ENCODE measurements at places on chromosomes 7 and 10.

DNA sequence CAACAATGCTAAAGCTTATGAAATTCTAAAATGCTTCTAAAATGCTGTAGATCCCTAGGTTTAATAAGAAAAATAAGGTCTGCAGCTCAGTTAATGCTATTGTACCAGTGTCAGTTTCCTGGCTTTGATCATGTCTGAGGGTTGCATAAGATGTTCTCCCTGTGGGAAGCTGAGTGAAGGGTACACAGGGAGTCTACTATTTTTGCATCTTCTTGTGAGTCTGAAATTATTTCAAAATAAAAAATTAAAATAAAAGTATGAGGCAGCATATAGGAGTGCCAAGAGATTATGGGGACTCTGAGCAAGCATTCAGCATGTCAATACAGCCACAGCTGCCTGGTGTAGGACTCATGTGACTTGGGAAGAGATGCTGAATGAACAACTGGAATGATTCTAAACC, 14.7 kb downstream of the CHST15 start:
- DNase-seq = no peak

DNA sequence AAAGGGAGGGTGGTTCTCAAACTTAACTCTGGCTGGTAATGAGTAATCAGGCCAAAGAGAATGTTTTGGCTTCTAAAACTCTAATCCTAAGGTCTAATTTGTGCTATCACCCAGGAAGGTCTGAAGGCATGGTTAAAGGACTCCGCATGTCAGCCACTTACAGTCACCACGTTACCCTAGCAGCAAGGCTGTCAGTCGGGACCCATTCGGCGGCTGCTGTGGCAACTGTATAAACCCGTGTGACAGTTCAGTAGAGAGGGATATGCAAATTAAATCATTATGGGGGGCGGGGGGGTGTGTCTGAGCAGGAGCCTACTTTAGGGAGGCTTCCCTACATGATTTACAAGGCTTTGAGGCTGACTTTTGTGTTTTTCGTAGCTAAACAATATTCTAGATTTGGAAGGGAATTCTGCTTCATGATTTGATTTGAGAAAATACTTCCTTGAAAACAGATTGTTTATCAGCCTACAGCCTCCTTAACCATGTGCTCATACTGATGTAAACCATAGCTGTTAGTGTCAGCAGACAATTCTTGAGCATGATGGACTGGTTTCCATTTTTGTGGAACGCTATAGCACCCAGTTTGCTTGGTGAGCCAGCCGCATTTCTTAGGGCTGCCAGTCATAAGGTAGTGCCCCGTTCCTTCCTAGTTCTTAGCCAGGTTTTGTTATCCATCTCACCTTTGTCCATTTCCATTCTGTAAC, 284.4 kb downstream of the USP6NL start:
- no peak for DNase-seq

GRCh38 chr7:55502124-55502857, 70.0 kb downstream of the VOPP1 start:
- no peak for DNase-seq

DNA sequence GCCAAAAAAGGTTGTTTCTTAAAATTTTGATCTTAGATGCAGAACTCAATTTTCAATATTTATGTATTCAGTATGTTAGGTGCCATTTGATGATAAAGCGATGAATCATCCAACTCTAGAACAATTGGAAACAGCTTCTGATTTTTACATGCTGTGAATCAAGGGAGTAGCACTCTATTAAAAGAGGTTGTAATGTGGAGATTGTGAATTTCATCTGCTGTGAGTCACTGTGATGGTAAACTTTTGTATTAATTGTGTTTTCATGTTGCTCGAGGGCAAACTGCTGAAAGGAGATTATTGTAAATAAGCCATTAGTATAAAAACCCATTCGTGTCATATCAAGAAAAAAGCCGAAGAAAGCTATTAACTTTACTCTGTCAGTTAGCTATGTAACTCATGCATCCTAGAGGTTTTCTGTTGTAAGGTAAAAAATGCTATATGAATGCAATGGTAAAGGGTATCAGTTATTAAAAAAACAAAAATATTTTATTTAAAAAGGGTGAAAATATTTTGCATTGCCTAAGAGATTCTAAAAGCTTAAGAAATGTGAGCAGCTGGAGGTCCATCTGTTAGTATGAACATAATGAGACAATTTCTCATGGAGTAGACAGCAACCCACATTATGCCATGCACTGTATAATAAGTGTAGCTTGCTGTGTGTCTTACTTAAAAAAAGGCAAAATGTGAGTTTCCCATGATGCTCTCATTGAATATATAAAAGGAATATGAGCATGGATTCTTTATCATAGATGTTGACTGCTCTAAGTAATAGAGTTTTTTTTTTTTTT, 511.0 kb upstream of the PCDH15 start:
- no peak for DNase-seq

DNA sequence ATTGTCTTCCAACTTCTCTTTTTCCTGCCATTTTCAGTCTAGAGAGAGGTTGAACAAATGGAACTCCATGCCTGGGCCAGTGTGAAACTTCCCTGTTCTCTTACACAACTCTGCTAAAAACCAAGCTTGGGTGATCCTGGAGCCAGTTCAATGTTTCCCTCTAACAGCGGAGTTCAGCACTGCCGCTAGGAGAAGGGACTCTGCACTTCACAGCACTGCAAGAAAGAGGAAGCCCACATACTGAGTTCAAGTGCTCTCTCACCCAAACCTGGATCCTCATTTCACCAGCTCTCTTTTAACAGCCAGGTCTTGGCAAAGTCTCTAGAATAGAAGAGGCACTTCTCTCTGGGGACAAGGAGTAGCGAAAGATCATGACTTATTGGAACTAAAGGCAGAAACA, 18.8 kb downstream of the FOXI2 start:
- DNase-seq = no peak

DNA sequence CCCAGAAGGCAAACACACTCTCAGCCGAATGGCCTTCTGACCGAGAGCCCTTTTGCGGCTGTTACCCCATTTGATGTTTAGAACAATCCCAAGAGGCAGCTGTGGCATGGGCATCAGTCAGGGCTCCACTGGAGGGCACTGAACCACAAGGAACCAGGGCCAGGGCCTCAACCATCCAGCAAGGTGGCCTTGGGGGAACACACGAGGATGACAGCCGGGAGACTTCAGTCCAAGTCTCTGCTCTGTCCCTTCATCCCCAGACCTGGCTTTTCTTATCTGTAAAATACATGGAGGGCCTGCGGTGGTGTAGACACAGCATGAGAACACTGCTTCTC, 63.6 kb upstream of the INSIG1 start:
- DNase-seq = no peak

DNA sequence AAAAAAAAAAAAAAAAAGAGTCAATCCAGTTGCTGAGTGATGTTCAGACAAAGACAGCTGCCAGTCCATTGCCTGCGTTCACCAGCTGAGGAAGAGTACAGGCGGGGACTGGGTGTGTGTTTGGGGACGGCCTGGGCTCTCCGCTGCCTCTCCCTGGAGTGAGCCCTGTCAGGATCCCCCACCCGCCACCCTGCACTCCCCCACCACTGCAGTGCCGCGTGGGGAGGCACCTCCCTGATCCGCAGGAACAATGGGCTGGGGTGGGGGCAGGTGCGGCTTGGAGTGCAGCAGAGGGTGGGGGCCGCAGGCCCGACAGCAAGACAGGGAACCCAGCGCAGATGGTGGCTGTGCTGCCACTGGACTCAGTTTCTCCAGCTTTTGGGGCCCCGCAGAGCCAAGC, 1.4 kb downstream of the HSPA12A start:
- no peak for DNase-seq

- no peak for DNase-seq
Measured at GRCh38 chr7:128826916-128827247, 3.3 kb upstream of the FLNC start.

DNA sequence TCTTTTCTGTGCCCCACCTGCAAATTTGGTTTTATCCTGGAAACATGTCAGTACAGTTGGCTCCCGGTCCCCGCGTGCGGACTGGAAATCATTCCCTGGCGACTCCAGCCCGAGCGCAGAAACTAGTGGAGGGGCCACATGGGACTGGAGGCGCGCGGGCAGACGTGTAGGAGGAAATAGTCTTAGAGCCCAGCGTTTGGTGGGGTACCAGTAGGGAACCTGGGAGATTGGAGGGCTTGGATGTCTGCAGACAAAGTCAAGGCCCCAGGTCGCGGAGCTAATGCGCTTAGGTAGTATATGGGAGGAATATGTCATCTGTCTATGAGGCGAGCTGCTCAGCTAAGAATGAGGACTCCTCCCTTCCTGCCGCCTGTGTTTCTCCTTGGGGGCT, 1.3 kb downstream of the GALNT17 start:
- DNase-seq = no peak

DNA sequence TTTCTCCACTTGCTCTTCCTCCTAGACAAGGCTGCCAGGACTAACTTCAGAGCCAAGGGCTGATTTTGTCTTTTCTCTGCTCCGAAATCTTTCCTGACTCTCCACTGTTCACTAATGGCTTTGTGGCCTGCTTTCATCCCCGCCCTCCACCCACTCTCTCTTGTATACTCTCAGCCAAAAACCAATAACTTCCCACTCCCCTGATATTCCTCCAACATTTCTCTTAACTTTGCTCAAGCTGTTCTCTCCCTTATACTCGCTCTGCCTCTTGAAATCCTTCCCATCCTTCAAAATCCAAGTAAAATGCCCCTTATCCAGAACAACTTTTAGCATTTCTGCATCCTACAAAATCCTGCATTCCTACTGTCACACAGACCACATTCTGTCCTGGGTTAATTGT, 214.8 kb downstream of the PHTF2 start:
- no peak for DNase-seq

DNA sequence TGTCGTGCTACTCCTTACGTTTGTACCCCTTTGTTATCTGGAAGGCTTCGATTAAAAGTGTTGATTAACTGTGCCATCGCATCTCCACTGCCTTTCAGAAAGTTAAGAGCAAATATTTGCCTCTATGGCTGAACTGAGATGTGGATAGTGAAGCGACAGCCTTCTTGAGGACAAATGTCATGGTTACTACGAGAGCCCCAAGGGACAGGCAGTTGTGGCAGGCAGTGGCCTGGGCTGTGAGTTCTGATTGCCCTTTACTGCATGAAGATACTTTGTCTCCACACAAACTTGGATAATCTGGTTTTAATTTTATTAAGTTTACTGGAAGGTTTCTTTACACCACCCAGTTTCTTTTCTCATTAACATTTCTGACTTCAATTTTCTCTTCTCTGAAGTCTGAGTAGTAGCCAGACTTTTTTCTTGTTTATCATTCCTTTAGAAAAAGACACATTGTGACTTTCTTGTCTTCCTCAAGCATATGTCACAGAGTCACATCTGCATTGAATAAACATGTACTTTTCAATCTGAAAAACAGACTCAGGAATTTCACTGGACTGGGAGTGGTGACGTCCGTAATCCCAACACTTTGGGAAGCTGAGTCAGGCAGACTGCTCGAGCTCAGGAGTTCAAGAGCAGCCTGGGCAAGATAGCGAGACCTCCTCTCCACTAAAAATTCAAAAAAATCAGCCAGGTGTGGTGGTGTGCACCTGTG, 1.5 kb downstream of the TAS2R41 start:
- no peak for DNase-seq

GRCh38 chr10:51709324-51709972, 10.1 kb upstream of the CSTF2T start:
- DNase-seq = no peak

GRCh38 chr7:36474283-36475010, 84.8 kb downstream of the ANLN start:
- no peak for DNase-seq

DNA sequence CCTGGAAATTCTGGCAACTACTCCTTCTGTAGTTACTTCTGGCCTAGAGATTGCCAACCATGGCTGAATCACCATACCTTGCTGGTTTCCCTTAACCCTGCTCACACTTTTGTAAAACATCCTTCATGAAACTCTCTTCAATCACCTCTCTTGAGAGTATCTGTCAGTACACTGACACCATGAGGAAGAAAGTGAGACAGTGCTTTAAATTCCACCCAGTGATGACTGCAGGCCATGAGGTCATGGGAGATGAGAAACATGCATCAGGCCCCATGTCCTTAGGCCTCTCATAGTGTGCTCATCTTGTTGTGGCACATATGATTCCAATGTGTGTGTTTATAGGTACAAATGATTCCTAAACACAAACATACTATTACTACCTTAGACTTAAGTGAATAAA, 24.6 kb upstream of the NAMPT start:
- DNase-seq = no peak

GRCh38 chr7:83866582-83866981, 217.6 kb upstream of the SEMA3E start:
- DNase-seq = no peak

GRCh38 chr7:156845379-156846101, 47.4 kb downstream of the LMBR1 start:
- DNase-seq = no peak

- no peak for DNase-seq
Measured at GRCh38 chr10:59771162-59771807, 18.0 kb upstream of the MRLN start.

DNA sequence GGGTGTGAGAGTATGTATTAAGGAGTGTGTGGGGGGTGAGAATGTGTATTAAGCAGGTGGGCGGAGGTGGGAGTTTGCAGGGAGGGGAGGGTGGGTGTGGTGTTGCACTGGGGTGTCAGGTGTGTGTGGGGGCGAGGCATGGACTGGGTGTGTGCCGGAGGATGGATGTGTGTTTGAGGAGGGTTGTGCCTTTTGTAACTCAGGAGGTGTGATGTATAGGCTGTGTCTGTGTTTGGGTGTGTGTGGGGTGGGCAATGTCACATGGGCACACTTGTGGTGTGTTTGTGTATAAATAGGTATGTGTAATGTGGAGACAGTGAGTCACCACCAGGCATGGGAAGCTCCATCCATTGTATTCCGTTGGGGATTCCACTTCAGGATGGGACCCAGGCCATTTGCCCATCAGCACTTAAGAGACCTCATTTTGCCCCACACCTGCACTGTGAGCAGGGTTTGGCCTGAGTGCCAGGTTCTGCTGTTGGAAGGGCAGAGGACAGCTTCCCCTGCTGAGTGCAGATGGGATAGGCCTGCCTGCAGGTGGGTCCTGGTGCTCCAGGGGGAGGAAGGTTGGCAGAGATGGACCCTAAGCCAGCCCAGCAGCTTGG, 5.8 kb downstream of the UNC5B start:
- DNase-seq = peak; percentile 37

- no peak for DNase-seq
Measured at GRCh38 chr7:45708046-45708950, 134.1 kb downstream of the ADCY1 start.

DNA sequence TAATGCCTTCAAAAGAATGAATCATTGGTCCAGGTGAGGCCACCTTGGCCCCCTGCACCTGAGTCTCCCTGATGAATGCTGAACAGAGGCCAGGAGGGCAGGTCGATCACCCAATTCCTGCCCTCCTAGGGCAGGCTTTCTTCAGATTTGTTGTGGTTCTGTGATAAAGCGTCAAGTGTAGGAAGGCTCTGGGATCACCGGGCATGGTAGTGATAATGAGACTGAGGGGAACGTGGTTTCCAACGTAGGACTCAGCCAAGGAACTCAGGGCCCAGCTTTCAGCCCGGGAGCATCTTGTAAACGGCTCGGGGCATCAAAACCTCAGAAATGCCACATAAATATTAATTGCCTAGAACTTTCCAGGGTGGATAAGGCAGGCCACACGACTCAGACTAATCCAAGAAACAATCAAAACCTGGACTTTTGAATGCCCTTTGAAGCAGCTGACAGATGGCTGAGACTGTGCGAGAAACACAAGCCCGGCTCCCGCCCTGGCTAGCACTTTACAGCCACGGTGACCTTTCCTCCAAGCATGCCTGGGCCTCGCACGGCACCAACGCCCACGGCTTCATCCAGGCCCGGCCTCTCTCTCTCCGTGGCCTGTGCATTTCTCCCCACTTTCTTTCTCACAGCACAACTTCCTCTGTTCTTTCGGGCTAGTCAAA, 239.3 kb upstream of the GRB10 start:
- no peak for DNase-seq

- DNase-seq = no peak
Measured at GRCh38 chr10:35532141-35532540, 73.0 kb upstream of the GJD4 start.

- no peak for DNase-seq
Measured at GRCh38 chr10:50788951-50789945, 49.5 kb downstream of the ASAH2B start.
